ENCODE measurements at places on chromosomes 2 and 18.
A peak's percentile ranks its signal among the peaks of the same experiment; 100 is the strongest.

DNA sequence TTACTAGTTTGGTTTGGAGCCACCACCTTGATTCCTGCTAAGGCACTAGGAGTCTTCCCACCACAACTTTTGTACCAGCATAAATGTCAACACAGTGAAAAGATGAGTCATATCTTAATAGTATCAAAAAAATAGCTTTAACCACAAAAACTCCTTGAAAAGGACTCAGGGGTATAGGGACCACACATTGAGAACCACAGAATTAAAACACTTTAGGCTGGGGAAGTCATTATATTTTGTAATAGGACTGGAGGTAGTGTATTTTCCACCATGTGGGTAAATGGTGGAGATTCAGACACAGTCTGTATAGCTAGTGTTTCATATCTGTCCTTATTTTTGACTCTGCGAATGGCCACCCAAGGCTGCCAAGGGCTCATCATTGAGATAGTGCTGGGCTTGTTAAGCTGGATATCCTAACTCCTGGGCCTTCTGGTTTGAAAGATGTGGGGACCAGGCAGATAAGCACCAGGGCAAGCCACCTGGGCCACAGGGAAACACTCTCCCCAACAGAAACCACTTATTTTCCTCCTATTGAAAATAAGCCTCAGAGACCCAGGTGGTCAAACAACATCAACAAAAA, 19.1 kb upstream of the FHL2 start:
- peak; percentile 42 for DNase-seq

DNA sequence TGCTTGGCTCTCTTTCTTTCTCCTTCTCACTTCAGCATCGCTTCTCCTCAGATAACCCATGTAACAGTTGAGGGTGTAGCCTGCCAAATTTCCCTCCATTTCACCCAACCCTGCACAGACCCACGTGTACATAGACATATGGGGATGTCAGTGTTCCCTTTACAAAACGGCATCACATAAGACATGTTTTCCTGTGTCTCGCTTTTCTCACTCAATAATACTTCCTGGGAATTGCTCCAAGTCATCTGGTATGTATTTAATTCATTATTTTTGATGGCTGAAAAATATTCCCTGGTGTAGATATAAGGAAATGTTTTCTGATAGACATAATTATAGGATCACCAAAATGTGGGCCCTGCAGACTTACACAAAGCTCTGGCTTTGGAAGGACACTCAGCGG, 176.8 kb downstream of the LOXHD1 start:
- DNase-seq, result no peak

DNA sequence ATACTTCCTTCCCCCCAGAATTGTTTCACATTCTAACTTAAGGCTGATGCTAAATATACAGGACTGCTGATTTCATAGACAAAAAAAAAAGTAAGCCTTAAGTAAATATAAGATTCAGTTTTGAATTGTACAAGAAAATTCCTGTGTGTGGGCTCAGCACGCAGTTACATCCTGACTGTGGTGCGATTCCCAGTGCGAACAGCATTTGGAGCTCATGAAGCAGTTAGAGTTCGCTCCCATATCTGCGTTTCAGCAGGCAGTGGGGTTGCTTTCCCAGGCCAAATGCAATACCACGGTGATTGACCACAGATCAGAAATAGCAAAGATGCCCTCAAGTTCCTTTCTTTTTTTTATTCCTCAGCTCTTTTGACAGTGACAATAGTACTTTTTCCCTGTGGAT, 75.6 kb downstream of the SATB2 start:
- DNase-seq, result no peak

GRCh38 chr2:178397002-178397605, 53.9 kb downstream of the PRKRA start:
- peak; percentile 79 for DNase-seq

DNA sequence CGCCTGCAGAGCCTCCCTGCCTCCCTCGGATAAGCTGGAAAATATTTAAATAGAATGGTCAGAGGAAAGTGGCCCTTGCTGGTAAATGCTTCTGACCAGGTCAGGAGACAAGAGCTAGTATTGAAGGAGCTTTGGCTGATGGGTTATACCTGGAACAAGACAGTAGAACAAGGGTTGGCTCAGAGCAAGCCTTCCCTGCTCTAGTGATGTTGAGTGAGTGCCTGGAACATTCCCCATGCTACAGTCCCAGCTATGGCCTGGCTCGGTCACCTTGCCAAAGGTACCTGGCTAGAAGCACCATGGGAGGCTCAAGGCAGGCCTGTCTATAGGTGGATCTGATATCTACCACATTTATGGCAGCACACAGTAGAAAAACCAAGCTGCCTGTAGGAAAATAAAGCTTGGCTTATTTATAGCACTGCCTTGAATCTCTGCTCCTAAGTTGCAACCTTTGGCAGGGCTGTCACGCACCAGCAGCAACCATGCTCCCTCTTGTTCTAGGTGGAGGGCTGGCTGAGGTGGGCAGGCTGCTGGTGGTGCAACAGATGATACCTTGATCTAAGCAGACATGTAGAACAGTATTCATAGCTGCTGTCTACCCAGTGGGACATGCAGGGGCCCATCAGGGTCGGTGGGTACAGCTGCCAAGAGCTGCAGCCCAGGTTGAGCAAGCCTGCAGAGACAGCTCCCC, 66.7 kb upstream of the BCL2L11 start:
- DNase-seq, result no peak

GRCh38 chr2:112006076-112006410, 49.0 kb upstream of the TMEM87B start:
- DNase-seq, result no peak

- DNase-seq, result peak; percentile 80
Observed at GRCh38 chr2:103445347-103445746, 683.5 kb downstream of the TMEM182 start.

GRCh38 chr2:204218040-204218439, 281.5 kb downstream of the ICOS start:
- no peak for DNase-seq

DNA sequence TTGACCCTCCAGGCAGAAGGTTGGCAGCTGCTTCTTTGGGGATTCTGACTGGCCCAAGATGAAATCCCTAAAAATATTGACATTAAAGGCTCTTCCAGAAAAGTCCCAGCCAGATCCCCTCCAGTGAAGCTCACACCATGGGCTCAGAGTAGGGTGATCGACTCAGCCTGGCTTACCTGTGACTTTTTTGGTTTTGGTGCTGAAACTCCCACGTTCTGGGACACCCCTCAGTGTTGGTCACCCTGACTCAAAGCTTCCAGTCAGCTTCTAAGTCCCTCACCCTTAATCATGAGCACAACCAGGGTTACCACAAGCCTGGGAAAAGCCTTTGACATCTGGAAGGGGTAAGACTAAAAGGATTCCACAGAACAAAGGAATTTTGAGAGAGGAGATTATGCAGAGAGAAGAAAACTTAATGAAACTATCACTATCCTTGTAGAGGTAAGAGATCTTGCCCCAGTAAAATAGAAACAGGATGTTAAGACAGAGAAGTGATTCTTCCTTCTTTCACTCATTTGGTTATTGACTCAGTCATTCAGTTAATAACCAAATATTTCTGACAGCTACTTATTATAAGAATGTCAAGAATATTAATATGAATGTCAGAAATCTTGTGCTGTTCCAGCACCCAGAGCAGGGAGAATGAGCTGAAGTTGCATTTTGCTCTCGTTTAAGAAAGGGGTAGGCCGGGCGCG, 66.8 kb upstream of the SEC11C start:
- DNase-seq, result no peak

Measured in OCI-M1 (cell line).